ENCODE measurements at places on chromosomes 2 and 18. TPM values are rescaled to one million over a fixed set of nuclear protein-coding genes. Genes with fewer than 3 reads are reported as not detected.
A peak's percentile ranks its signal among the peaks of the same experiment; 100 is the strongest.

CIDEA gene
- not detected for total RNA-seq

GRCh38 chr2:7018282-7018701 lies 101.1 kb downstream of the RNF144A start:
- DNase-seq = no peak

MAB21L4 gene
- not detected for total RNA-seq

HOXD12 gene
- total RNA-seq = not detected

GRCh38 chr18:62953663-62954062 lies 238.3 kb downstream of the PHLPP1 start:
- DNase-seq = no peak

DNA sequence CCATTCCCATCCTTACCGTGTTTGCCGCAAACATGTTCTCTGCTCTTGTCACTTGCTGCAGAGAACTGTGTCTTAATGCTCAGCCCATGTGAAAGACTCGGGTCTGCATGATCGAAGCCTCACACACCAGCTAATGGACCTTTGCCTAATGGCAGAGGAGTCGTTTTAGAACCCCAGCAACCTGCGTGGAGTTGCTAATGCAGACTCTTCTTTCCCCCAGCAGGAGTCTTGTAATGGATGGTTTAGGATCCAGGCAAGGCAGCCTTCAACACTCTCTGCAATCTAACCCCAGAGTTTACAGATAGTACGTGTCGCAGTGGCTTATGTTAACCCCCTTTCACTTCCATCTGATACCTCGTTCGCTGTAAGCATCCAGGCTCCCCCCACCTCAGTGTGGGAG lies 316.4 kb downstream of the AGAP1 start:
- DNase-seq = no peak

- DNase-seq = no peak
These were observed 245.7 kb downstream of the SP3 start for GRCh38 chr2:173719471-173719870.

KIF1A gene
- total RNA-seq = 0.66 TPM

DNA sequence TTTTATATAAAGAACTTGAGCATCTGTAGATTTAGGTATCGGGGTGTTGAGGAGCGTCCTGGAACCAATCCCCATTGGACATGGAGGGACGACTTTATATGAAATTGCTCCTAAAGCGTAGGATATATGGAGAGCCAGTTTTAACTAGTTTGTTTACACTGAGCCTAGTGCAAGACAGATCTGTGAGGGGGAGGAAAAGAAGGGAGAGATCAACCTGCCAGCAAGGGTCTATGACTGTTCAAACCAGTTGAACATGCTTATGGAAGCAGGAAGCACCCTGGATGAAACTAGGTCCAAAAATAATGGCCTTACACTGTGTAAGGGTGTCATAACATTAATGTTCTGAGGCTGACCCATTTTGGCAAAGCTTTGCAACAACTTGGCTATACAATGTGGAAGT lies 34.0 kb upstream of the SLC40A1 start:
- DNase-seq = no peak

GRCh38 chr2:239470151-239470900 lies 69.5 kb upstream of the HDAC4 start:
- DNase-seq = no peak

- DNase-seq = no peak
These were observed 112.8 kb upstream of the RASGRP3 start for GRCh38 chr2:33363325-33364298.

DNA sequence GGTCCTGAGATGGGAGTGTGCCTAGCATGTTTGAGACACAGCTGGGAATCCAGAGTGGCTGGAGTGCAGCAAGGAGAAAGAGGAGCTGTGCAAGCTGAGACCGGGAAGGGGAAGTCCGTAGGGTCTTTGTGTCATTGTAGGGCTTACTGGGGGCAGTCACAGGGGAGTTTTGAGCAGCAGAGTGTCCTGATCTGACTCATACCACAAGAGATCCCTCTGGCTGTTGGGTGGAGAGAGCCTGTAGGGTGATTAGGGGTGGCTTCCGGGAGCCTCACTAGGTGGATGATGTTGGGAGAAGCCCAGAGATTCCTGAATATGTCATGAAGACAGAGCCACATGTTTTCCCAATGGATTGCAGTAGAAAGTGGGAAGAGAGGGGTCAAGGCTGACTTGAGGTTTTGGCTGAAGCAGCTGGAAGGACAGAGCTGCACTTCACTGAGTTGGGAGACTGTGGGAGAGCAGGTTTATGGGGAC lies 30.9 kb downstream of the FHOD3 start:
- no peak for DNase-seq

DNA sequence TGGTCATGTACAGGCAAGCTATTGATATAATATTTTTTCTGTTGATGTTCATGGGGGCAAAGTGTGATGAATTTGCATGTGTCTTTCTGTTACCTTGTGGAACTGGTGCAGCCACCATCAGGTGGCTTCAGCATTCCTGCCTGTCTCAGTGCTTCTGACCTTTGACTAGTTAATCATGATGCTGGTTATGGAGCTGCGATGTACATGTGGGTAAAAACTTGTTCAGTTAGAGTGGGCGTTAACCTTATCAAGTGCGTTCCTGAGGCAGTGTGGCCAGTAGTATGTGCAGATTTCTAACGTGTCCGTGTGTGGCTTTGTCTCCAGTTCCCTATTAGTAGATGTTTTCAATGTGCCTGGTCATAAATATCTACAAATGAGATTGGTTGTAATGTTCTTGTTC lies 127.4 kb upstream of the ZSWIM2 start:
- no peak for DNase-seq

PFN4 gene
- total RNA-seq = not detected

DNA sequence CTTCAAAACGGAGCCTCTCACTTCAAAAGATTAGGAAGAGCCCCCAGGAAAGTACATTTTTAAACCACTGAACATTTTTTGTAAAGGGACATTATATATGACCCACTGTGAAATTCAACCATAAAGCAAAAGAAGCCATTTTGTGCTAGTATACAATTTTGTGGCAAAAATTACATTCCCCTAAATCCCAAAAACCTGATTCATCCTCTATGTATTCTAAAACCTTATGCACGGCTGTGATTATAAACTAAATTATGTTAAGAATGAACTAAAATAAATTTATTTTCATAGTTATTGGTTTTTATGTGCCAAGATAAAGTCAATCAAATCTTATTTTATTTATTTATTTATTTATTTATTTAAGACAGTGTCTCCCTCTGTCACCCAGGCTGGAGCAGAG lies 48.5 kb downstream of the RTN4 start:
- DNase-seq = no peak

DNA sequence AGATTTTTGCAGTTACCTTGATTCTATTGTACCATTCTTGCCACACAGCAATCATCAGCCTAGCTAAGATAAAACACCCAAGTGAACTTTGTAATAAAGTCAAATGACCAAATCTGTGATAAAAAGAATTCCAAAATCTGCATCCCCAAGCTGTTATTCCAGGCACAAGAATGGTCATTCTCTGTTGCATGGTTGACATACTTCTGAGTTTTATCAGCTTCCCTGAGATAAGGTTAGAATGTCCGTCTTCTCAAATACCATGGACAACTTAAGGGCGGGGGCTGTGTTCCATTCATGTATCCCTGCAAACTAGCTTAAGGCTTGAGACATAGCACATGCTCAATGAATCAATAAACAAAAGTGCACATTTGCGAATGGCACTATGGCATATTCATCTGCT lies 8.1 kb upstream of the BMP10 start:
- no peak for DNase-seq

GRCh38 chr2:65744477-65745200 lies 312.2 kb upstream of the SPRED2 start:
- no peak for DNase-seq

GRCh38 chr2:72919414-72920317 lies 2.3 kb downstream of the EMX1 start:
- no peak for DNase-seq

LRRTM4 gene
- not detected for total RNA-seq

EML6 gene
- total RNA-seq = 0.44 TPM

- DNase-seq = no peak
These were observed 142.2 kb upstream of the SMAD2 start for GRCh38 chr18:48072428-48073204.

- no peak for DNase-seq
These were observed 54.3 kb downstream of the NOL10 start for GRCh38 chr2:10635430-10635829.

DCDC2C gene
- total RNA-seq = not detected

MALL gene
- 0.31 TPM for total RNA-seq

GRCh38 chr2:119290859-119291587 lies 67.4 kb downstream of the STEAP3 start:
- DNase-seq = peak; percentile 27

STPG4 gene
- not detected for total RNA-seq

DNA sequence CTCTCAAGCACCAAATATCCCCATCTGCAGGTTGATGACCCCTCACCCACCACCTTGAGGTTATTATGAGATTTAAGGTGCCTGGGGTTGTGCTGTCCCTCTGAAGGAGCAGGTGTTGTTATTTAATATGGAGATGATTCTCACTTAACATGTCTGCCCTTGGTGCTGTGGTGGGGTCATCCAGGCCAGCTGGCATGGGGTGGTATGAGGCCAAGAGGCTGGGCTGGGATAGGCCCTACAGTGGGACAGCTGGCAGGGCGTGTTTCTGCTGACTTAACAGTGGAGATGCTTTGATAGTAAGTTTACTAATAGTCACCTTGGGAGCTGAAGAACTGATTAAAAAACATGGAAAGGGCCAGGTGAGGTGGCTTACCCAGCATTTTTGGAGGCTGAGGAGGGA lies 22.4 kb downstream of the SERPINB12 start:
- no peak for DNase-seq

GRCh38 chr2:201452058-201452921 lies 750 bp downstream of the STRADB start:
- no peak for DNase-seq

DNA sequence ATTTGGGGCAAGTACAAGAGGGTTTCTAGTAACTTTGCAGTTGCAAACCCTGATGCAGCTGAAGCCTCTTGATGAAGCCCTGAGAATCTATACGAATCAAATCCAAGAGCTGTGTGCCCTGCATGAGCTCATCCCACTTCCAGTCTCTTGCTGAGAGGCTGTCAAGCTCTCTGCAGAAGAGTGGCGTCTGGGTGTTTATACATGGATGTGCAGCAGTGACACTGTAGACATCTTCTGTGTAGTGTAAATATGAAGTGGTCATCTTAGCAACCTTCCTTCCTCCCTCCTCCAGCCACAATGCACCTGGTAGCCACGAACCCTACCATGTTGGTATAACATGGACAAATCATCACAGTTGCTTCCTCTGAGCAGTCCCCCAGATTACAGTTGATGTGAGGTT lies 18.4 kb upstream of the KIAA2012 start:
- DNase-seq = no peak

DNA sequence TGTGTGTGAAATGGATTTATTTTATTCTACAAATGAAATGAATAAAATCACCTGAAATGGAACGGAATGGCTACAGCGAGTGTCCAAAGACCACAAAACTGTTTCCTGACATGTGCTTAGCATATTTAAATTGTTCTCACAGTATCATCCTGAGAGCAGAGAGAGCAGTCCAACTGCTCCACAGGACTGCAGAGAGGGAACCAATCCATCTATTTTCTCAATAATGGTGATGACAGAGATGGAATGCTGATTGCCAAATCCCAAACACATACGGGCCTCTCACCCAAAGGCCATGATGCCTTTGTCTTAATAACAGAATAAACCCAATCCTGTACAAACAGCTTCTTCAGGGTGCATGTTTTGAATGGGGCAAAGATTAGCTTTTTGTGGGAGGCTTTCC lies 41.1 kb downstream of the STAT1 start:
- no peak for DNase-seq

DNA sequence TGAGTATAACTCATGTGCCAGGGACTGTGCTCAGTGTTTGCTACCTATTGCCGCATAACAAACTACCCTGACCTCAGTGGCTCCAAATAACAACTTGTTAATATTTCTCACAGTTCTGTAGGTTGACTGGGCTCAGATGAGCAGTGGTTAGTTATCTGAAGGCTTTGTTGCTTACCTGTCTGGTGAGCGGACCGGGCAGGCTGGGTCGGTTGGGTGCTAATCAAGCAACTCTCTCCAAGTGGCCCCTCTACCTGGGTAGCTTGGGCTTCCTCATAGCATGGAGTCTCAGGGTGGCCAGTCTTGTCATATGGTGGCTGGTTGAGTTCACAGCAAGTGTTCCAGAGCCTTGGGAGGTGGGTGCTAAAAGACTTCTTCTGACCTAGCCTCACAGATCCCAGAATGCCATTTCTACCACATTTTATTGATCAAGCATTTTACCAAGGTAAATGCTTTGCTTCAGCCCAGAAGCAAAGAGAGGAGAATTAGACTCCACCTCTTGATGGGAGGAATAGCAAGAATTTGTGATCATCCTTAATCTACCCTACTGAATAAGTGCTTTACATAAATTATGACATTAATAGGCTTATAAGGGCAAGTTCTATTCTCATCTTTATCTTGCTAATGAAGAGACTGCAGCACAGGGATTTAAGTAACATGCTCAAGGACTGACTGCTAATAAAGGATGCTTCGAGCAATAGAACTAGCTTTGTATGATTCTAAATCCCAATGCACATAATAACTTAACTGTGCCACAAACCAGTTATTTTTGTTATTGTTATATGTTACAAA lies 16.9 kb downstream of the RAB31 start:
- no peak for DNase-seq

GRCh38 chr18:22446325-22446724 lies 28.6 kb upstream of the CTAGE1 start:
- no peak for DNase-seq

MLPH gene
- total RNA-seq = not detected

- DNase-seq = no peak
These were observed 6.7 kb downstream of the DSEL start for GRCh38 chr18:67509741-67510391.

GRCh38 chr2:6233993-6234392 lies 541.8 kb downstream of the SOX11 start:
- DNase-seq = no peak

CCDC150 gene
- 16.7 TPM for total RNA-seq

DNA sequence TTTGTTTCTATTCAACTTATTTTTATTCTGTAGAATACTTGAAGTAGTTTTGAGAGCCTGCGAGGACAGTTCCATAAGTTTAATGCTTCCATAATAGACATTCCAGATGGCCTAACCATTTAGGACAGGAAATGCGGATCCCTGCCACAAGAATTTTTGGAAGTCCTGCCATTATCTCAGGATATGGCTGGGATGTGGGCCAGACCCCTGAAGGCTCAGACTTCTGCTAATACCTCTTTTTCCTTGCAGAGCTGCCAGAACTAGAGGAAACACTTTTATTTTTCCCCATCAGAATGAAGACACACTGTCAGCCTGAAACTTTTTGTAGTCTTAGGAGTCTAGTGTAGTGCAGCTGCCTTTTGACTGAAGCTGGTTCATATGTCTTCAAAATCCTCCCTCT lies 806.5 kb downstream of the TDRD15 start:
- DNase-seq = no peak

- DNase-seq = no peak
These were observed 153.5 kb upstream of the PGAP1 start for GRCh38 chr2:197079832-197080555.

All from activated T-helper 1 cell treated with anti-CD3 and anti-CD28 coated beads, Interleukin-12 subunit alpha, Interleukin-12 subunit beta, Interleukin-2, Interleukin-4 antibody, amounts not matched to agents 30 ng/mL and 10 ng/mL and 1 ng/mL, durations not matched to agents 14 hours and 24 hours and 36 hours (primary cell).